ENCODE measurements at places on chromosomes 5 and 9. TPM values are rescaled to one million over a fixed set of nuclear protein-coding genes. Genes with fewer than 3 reads are reported as not detected.

Gene CCNJL
- 9.0 TPM for total RNA-seq

Gene SLC34A1
- not detected for total RNA-seq

Gene SPATA31A3
- not detected for total RNA-seq

Gene CYLC2
- total RNA-seq = not detected

Gene BBLN
- total RNA-seq = 413 TPM

Gene NFIB
- 16.4 TPM for total RNA-seq

Gene SVEP1
- total RNA-seq = 0.19 TPM

Gene ECM2
- not detected for total RNA-seq

Gene LTC4S
- total RNA-seq = 1.4 TPM

Gene FCN2
- total RNA-seq = not detected

Gene HAND1
- not detected for total RNA-seq

Gene AGXT2
- not detected for total RNA-seq

Gene GABRA1
- total RNA-seq = not detected

Gene RPS14
- total RNA-seq = 3,217 TPM

Gene IL3
- not detected for total RNA-seq

Gene FOXD4L4
- total RNA-seq = 0.19 TPM

Gene SLC25A2
- total RNA-seq = not detected

Gene PLPP7
- not detected for total RNA-seq

Gene TMEM174
- total RNA-seq = not detected

Gene PTRH1
- total RNA-seq = 41.0 TPM

Gene SLC45A2
- total RNA-seq = not detected

Gene SPDL1
- 75.3 TPM for total RNA-seq

Gene MACIR
- total RNA-seq = 8.4 TPM

Gene LCN10
- total RNA-seq = not detected

Gene LCN9
- not detected for total RNA-seq

Gene CNTFR
- 0.42 TPM for total RNA-seq

Gene SLC28A3
- 1.6 TPM for total RNA-seq

Gene EDIL3
- total RNA-seq = 2.0 TPM

Gene OR1L8
- total RNA-seq = not detected

Gene HRCT1
- not detected for total RNA-seq

Gene LURAP1L
- total RNA-seq = 12.1 TPM

Gene TOR4A
- 44.0 TPM for total RNA-seq

Gene PCDHB4
- not detected for total RNA-seq

Gene NR2F1-AS1
- total RNA-seq = not detected

Gene IFNA13
- not detected for total RNA-seq

Gene CARD9
- under 0.01 TPM for total RNA-seq

Gene SOX30
- not detected for total RNA-seq

Gene AFAP1L1
- total RNA-seq = 14.5 TPM

Gene IFNA4
- total RNA-seq = not detected

Gene LCP2
- total RNA-seq = not detected

Gene ACOT12
- total RNA-seq = not detected

Gene CCDC112
- 4.3 TPM for total RNA-seq

Gene ZCCHC7
- total RNA-seq = 13.8 TPM

Data from airway epithelial cell (primary cell).